ENCODE measurements at places on chromosomes 11 and 22.

DNA sequence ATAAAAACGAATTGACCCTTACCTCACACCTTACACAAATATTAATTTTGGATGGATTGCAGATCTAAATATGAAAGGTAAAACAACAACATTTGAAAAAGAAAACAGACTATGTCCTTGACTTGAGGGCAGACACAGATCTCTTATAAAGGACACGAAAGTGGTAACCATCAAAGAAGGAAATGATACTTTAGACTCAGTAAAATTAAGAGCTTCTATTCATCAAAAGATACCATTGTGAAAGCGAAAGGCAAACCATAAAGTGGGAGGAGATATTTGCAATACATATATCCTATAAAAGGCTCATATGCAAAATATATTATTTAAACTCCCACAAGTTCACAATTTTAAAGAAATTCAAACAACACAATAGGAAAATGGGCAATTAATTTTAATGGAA is 5.0 kb downstream of the HEPACAM start:
- no peak for DNase-seq

DNA sequence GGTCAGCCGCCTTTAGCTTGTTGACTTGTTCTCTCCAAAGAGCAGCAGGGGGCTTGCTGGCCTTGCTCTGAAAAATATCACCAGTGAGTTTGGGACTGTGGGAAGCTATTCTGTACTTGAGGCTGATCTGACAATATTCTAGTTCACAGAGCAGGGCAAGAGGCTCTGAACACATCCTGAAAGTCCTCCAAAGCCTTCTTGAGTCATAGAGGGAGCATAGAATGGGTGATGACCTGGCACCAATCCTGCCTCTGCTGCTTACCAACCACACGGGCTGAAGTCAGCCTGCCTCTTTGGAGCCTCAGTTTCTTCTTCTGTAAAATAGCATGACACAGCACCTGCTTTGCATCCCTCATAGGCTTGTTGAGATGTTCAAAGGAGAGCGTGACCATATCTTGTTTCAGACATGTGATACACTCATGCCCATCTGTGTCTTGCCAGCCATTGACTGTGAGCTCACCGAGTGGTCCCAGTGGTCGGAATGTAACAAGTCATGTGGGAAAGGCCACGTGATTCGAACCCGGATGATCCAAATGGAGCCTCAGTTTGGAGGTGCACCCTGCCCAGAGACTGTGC is 96.6 kb downstream of the RRAS2 start:
- DNase-seq = no peak

GRCh38 chr11:11640996-11641395 is 19.2 kb upstream of the GALNT18 start:
- no peak for DNase-seq

DNA sequence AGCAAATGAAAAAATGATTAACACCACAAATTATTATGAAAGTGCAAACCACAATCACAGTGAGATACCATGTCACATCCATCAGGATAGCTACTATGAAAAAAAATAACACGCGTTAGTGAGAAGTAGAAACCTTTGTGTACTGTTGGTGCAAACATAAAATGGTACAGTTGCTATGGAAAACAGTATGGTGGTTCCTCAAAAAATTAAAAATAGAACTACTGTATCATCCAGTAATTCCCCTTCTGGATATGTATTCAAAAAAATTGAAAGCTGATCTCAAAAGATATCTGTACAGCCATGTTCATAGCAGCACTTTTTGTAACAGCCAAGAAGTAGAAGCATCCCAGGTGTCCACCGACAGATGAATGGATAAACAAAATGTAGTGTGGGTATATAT is 43.4 kb downstream of the CCDC81 start:
- DNase-seq = no peak

- peak; percentile 22 for DNase-seq
Observed at GRCh38 chr11:36750349-36750748, 152.3 kb upstream of the RAG2 start.

GRCh38 chr22:46069521-46070214 is 80.7 kb upstream of the PPARA start:
- DNase-seq = no peak

GRCh38 chr11:10255388-10256125 is 38.5 kb downstream of the SBF2 start:
- DNase-seq = no peak

DNA sequence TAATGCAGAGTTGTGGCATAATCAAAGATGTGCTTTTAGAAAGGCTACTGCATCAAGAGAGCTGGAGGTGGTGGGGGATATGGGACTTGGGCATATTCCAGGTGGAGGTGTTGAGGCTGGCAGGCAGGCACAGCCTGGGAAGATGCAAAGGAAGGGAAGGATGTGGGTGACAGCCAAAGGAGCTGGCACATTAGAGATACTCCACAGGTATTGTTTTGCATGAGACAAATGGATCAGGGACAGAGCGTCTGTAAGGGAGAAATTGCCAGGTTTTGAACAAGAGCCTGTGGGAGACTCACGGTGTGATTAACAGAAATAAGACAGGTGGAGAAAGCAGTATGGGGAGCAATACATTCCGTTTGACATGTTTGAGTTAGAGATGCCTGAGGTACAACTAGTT is 263.7 kb downstream of the NELL1 start:
- DNase-seq = no peak

GRCh38 chr11:107898270-107898669 is 30.0 kb upstream of the RAB39A start:
- DNase-seq = peak; percentile 8

DNA sequence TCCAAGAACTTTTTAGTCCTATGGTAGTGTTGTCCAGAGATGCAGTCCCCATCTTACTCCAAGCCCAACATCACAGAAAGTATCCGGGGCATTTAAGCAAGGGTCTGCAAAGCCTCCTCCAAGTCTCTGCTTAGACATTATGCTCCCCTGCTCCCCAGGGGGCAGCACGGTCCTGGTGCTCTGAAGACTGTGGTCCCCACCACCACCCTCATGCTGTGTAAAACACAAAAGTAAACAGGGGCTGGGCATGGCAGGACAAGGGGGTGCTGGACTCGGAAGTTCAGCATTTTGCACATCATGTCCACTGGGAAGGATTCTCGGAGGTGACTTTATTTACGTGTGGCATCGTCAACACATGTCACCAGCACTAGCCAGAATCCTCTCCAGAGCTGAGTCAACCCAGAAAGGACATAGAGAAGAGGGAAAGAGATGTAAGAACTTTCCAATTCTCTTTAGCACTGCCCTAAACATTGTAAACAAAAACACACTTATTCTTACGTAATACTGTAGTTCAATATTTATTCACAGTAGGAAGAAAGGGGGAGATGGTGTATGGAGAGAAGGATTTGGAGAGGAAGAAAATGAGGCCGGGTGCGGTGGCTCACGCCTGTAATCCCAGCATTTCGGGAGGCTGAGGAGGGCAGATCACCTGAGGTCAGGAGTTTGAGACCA is 37.7 kb downstream of the TCIRG1 start:
- no peak for DNase-seq

- no peak for DNase-seq
Observed at GRCh38 chr11:32920570-32920969, 28.0 kb downstream of the QSER1 start.

- DNase-seq = no peak
Observed at GRCh38 chr11:44633641-44634040, 68.2 kb downstream of the CD82 start.

DNA sequence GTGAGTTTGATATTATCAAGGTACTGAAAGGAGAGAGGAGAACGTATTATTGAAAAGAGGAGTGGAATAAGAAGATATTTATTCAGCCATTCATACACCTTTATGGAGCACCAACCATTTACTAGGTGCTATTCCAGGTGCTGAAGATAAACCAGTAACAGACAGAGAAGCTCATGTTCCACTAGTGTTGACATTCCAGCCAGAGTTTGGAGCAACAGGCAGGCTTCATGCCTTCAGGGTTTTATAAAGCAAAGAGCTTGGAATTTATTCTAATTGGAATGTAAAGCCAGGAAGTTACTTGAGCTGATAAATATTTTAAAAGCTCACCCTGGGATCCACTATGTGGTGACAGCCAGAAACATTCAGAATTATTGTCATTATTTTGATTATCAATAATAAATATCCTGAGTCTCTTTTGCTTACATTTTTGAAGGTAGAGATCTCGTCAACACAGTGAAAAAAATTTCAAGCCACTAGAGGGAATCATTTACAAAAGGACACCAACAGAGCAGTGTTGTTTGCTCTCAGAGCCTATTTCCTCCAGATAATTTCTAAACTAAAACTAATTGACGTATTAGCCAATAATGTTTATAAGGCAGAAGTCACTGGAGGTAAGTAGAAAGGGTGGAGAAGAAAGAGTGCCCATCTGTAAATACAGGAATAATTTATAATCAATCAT is 172.0 kb downstream of the KCNA4 start:
- DNase-seq = peak; percentile 9

GRCh38 chr11:10937385-10937771 is 79.5 kb upstream of the ZBED5 start:
- DNase-seq = no peak

GRCh38 chr11:76315182-76315853 is 65.6 kb downstream of the THAP12 start:
- no peak for DNase-seq

DNA sequence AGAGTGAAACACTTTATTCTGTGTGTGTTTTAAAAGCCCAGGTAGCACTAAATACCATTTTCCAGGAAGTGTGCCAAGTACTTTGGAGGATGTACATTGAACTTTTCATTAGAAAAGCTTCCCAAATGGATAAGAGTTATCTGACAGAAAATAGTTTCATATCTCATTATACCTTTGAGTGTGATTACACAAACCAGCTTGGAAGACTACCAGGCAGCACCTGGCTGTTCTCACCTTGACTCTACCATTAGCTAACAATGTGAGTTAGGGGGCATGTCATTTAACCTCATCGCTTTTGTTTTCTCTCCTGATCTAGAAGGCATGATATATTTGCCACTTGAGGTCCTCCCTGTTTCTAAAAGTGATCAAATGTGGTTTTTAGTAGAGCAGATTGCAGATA is 50.2 kb downstream of the GRM5 start:
- DNase-seq = no peak

DNA sequence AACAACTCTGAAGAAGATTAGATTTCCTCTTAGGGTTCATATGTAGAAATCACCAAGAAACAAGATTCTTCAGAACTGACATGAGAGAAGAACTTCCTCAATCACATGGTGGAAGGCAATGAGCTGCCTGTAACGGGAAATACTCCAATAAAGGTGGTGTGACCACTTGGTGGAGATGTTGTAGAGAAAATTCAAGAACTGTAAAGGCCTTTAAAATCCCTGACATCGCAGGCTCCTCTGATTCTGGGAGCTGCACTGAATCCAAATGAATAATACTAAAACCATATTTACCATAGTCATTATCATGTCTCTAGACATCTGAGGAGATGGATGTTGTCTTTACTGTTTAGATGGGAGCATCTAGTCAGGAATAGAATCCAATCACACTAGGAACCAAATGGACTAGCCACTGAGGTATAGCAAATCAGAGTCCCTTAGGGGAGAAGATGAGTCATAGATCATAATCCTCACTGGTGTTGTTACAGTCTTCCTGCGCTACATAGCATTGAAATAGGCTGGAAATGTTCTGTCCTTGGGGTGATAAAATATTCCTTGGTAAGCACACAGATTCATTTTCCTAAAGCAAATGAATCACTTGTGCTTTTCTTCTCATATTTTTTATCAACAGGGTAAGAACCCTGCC is 321.6 kb upstream of the TENM4 start:
- peak; percentile 5 for DNase-seq

GRCh38 chr11:80727315-80727714 is 1286.5 kb upstream of the TENM4 start:
- peak; percentile 13 for DNase-seq

DNA sequence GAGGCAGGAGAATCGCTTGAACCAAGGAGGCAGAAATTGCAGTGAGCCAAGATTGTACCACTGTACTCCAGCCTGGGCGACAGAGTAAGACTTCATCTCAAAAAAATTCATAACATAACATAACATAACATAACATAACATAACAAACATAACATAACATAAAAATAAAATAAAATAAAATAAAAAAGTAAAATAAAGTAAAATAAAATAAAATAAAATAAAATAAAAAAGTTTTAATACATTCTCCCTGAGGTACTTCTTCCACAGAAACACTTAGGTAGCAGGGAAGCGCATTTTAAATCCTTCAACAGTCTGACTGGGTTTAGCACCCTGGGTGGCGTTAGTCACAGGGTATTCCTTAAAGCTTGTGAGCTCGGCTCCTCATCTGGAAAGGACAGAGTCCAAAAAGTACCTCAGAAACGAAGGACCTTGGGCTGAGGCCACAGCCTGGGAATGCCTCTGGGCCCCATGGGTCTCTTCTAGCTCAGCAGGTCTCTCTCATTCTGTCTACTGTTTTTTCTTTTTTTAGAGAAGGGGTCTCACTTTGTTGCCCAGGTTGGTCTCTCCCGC is 41.7 kb downstream of the MICAL3 start:
- DNase-seq = no peak

DNA sequence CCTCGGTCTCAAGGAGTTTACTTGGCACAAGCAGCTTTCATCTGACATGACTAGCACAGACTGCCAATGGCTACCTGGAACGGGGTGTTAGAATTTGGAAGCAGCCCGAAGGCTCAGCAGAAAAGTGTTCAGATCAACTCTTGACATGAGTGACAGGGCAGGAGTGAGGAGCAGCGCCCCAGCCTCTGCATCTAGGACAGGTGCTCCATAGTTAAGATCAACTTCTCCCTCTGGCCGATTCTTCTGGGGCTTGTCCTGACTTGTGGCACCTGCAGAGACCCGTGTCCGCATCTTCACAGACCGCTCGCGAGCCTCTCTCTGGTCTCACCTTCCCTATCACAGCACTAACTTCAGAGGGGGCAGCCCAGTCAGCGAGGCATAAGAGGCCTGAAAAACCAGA is 42.5 kb upstream of the CHKA start:
- DNase-seq = no peak

DNA sequence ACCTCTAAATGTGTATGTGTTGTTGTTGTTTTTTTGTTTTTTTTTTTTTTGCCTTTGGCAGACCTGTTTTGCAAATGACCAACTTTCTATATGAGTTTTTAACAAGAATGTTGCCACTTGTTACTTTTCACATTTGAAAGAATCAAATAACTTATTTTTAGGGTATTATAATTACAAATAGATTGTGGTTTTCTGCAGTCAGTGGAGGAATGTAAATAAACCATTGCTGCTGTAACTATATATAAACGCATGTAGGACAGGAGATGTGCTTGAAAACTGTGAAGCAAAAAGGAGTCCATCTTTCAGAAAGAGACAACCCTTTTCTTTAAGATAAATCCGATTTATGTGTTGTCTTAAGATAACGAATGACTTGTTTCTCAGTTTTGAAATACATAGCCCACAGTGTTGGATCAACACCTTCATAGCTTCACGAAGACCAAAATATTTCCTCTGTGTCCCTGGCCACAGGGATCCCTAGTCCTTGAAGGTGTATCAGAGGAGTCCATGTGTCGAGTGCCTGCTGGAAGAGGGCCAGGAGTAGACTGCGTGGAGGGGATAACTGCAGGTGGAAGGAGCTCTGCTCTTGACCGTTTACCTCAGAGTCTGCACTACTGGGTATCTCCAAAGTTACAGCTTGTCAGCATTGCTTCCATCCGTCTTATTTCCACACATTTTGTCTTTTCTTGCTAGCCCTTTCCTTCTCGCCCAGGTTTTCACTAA is 24.7 kb downstream of the TNRC6B start:
- no peak for DNase-seq

Data from NT2/D1 (cell line).